IPS-NIHi11 (cell line): ENCODE measurements at places on chromosomes 16 and 17.

DNA sequence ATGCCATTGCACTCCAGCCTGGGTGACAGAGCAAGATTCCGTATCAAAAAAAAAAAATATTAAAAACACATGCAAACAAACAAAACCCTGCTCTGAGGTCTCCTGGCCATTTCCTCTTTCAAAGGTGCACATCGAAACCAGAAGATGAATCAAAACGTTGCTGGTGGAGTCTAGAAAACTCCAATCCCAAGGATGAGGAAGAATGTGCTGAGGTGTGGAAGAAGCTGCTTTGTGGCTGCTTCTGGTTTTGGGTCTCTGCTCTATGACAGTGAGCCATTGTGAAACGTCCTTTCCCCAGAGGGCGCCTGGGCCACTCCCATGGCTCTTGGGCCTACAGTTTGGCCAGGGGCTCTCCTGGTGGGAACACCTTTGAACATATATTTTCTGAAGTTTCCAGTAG, 112.6 kb downstream of the IRF8 start:
- no peak for DNase-seq

GRCh38 chr17:59899099-59899498, 6.2 kb downstream of the RPS6KB1 start:
- no peak for DNase-seq

DNA sequence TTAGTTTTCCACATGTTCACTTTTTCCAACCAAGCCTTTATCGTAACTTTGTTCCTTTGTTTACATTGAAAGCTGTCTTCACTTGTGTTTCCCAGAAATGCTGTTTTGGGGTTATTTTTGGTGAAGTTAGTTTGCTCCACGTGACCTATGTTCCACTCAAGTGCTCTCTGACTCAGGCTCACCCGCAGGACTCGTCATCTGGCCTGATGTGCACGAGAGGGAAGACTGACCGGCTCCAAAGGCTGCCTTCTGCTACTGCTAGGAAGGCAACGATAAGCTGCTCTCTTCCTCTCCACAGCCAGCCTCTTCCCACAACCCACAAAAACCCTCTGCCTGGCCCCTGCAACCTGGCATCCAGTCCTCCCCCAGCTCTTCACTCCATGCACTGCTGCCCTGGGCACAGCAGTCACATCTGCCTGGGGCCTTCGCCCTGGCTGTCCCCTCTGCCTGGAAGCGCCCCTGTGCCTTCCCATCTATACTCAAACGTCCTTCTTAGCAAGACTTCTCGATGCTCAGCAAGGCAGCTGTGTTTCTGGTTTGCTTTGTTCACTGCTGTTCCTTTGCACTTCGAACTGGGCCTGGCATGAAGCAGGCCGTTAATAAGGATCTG, 28.0 kb downstream of the ZCCHC14 start:
- DNase-seq = no peak

DNA sequence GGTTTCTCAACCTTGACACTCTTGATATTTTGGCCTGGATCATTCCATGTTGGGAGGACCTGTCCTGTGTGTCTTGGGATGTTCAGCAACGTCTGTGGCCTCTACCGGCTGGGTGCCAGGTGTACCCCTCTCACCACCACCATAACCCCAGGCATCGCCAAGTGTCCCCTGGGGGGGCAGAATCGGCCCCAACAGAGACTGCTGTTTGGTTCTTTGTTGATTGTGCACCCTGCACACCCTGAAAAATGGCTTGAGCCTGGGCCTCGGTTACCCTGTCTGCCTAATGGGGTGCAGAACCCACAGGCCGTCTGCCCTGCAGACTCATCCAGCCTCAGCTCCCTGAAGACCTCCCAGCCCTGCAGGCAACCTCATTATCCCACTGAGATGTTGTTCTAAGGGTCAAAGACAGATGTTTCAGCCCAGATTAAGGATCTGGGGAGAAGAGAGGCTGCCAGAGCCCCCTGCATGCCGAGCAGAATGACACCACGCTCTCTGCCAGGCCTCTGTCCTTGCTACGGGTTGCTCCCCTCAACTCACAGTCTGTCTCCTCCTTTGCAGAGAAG, 9.2 kb downstream of the CACNG1 start:
- no peak for DNase-seq

- DNase-seq = peak; percentile 31
These were observed 13.9 kb downstream of the CLUH start for GRCh38 chr17:2697611-2698162.

GRCh38 chr17:48494335-48494734, 36.5 kb downstream of the HOXB1 start:
- DNase-seq = no peak

GRCh38 chr17:9268546-9268945, 247.2 kb downstream of the NTN1 start:
- no peak for DNase-seq

DNA sequence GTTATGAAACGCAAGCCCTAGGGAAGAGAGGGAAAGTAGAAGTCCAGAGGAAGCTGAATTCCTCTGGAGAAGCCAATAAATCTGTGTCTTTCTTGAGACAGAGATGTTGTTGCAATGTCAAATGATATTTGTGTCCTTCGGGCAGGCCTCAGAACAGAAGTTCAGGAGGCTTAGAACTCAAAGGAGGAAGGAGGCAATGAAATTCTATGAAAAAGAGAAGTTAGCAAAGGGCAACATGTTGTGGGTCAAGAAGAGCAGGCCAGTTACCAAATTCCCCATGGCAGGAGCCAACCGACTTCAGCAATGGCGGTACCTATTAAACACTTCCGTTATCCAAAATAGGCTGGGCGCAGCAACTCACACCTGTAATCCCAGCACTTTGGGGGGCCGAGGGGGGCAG, 109.0 kb upstream of the DHX40 start:
- DNase-seq = no peak

GRCh38 chr16:56989988-56990387, 631 bp downstream of the NLRC5 start:
- no peak for DNase-seq

DNA sequence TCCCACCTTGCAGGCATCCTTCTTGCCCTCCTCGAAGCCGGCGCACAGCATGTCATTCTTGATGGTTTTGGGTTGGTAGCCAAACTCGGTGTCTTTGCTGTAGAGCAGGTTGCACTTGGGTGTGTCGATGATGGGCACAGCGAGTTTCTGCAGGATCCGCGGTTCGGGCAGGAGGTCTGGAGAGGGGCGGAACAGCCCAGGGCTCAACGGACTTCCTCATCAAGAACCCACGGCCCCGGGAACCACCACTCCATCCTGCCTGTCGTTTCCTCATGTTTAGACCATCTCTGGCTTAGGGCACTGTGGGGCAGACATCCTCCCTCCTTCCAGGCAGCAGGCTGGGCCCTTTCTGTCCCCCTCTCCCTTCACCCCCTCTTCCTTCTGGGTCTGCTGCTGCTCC, 6.5 kb downstream of the PRSS27 start:
- DNase-seq = no peak

DNA sequence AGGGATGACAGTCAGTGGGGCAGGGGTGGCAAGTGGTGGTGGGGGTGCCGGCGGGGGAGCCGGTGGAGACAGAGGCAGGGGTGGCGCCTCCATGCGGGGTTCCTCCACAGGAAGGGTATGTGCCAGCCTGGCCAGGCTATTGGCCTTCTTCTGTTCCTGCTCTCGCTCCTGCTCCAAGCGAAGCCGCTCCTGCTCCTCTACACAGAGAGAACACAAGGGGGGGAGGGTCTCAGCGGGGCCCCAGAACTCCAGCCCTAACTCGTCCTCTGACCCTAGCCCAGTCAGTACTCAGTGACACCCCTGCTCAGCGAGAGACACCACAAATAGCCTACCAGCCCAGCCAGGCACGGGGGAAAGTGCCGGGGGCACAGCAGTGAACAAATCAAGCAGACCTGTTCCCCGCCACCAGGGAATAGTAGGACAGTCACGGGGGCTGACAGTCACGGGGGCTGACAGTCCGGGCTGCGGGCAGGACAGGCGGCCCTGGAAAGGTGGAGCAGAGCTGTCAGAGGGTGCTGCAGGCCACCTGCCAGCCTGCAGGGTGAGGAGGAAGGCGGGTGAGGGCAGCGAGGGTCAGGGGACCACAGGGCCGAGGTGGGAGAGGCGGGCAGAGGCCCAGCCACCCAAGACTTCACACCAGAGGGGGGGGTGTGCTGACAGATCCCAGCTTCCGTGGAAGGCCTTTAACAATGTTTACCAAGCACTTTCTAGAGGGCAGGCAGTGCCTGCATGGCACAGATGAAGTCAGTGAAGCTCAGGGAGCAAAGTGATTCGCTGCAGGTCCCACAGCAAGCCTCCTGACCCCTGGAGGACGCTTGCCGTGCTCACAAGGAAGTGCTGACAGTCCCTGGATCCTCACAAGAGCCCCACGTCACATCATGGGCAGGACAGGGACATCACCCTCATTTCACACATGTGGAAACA, 5.3 kb downstream of the MNT start:
- DNase-seq = no peak

- peak; percentile 90 for DNase-seq
These were observed at the start of gene TPPP3 for GRCh38 chr16:67393111-67393787. Gene TPPP3 (minus strand): TSS chr16:67393498. CDS start chr16:67391111, 2,387 bp downstream.

DNA sequence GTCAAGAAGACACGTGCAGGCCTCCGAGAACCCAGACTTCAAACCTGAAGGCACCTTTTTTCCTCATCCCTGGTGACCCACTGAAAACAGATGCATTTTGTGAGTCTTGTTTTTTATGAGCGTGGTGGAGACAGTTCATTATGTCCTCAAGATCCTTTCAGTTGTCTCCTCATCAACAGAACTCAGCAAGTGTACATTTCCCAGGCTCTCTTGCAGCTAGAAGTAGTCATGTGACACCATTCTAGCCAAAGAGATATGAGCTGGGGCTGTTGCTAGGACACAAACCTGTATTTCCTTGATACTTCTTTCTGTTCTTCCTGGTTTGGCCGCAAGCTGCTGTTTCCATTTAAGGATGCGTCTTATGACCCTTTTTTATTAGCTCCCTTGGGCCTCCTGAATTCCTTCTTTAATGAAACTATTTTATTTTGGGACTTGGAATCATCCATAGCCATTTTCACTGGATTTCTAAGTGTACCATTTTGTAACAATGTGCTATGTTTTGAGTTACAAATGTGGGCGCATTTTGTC, 135.7 kb upstream of the FOXF1 start:
- DNase-seq = no peak

DNA sequence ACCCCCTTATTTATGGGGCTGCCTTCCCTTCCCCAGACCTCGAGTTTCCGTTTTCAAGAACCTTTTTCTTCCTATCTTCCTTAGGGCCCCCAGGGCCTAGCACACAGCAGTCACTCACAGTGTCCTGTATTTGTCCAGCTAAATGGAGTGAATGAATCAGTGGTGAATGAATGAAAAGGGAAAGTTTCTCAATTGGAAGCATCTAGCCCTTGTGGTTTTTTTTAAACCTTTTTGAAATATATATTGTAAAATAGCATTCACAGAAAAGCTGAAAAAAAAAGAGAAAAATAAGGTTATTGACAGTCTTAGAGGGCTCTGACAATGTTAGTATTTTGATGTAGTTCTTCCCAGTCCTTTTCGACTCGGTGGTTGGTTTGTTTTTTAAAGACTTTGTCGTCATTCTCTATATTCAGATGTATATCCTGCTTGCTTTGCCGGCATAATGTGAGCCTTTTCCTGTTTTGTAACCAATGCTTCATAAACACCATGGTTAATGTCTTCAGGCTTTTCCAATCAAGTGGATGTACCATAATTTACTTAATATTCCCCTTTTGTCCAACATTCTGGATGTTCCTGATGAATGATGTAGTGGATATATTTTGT, 45.3 kb downstream of the RAI1 start:
- DNase-seq = no peak

DNA sequence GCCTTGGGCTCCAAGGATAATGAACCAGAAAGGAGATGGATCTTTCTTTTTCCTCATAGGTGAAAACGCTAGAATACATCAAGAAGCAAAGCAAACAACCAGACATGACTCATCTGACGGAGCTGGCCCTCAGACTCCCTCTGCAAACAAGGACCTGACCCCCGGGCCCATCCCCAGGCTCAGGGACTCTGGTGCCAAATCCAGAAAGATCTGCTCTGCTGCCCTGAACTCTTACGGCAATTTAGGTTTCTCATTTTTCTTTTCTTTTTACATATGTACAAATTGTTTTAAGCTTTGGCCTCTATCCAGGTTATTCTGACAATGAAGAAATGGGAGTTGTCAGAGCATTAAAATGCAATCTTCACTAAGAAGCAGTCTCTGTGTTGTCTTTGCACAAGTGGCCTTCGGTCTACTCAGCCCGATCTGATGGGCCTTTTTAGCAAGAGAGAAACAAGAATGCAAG, 17.7 kb downstream of the KNOP1 start:
- no peak for DNase-seq

DNA sequence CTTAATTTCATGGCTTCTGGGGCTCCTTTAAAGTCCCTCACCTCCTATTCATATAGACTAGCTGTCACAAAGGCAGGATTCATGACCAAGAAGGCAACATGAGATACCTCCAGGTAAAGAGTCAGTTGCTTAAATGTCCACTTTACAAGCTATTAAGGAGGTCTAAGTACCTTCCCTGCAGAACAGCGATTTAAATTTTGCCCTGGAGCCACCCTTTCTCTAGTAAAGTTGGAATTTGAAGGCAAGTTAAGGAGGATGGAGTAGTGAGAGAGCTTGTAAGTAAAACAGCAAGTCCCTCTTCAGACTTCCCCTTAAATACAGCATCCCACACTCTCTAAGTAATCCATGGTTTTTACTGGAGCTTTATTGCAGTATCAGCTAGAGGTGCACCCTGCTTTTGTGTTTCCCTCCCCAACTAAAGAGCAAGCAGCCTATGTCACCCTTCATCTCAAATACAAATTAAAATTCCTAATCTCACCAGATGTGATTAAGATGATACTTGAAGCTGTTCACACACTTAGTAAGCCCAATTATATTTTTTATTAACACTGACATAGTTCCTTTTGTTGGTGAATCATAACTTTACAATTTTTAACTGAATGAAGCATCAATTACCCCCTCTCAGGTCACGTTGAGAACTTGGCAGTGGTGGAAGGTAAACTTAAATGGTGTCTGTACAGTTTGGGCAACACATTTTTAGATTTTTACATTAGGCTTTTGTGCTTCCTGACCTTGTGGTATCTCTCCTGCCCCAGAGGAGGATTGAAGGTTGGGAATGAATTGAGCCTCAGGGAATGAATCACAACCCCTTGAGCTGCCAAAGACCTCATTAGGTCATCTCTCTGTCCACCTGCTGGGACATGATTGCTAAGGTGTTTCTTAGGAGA, 108.9 kb downstream of the TANGO6 start:
- no peak for DNase-seq

- peak; percentile 87 for DNase-seq
These were observed 21.4 kb downstream of the QPRT start for GRCh38 chr16:29700253-29700987.

- DNase-seq = peak; percentile 80
These were observed 23.3 kb downstream of the SLC38A7 start for GRCh38 chr16:58661199-58661830.
